HEK293T (cell line): ENCODE measurements at places on chromosomes 13 and 19.

DNA sequence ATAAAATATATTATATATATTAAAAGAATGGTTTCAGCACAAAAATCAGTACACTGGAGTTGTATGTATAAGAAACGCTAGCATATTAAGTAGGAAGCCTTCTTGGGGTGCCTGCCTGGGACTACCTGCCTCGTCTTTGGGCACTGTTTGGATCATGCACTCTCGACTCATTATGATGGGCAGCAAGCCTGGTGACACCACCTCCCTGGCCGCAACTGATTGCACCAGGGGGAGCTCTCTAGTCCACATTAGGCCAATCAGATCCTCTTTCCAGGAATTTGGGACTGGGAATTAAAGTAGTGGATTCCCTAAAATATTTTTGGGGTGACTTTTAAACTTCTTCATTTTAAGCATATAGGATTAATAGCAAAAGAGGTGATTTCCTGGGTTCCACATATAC, 56.0 kb upstream of the RGCC start:
- no peak for DNase-seq

DNA sequence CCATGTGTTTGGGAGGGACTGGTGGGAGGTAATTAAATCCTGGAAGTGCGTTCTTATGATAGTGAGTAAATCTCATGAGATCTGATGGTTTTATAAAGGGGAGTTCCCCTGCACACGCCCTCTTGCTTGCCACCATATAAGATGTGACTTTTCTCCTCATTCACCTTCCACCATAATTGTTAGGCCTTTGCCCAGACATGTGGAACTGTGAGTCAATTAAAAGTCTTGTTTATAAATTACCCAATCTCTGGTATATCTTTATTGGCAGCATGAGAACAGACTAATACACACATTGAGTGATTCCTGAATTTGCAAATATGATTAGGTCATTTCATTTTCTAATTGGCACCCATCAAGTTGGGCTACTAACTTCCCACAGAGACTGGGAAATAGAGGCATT, 977.2 kb downstream of the SLITRK1 start:
- no peak for DNase-seq

GRCh38 chr19:12727745-12728433, 4.2 kb upstream of the TNPO2 start:
- no peak for DNase-seq

GRCh38 chr13:79802389-79803085, 321.6 kb downstream of the NDFIP2 start:
- no peak for DNase-seq

- no peak for DNase-seq
Measured at GRCh38 chr19:918481-919198, 1.5 kb downstream of the KISS1R start.

- no peak for DNase-seq
Measured at GRCh38 chr19:46861691-46862502, 1.1 kb downstream of the ARHGAP35 start.

DNA sequence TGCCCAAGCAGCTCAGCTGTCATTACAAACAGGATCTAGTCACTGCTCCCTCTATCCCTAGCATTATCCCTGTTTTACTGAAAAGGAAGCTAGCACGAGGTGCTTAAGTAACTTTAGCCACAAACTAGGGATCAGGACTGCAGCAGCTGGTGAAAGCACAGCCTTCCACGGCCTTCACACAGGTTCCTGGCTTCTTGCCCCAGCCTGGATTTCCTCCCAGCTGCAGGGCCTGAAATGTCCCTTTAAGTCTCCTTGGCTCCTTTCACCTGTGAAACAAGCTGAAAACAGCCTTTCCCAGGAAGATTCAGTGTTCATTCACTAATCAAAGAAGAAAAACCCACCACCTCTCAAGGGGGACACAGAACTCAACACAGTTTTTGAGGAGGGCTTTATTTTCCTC, 754.5 kb downstream of the DIAPH3 start:
- DNase-seq = no peak

- no peak for DNase-seq
Measured at GRCh38 chr13:106028911-106029310, 506.6 kb downstream of the EFNB2 start.

GRCh38 chr19:48501494-48502349, 9.9 kb downstream of the LMTK3 start:
- peak; percentile 88 for DNase-seq

DNA sequence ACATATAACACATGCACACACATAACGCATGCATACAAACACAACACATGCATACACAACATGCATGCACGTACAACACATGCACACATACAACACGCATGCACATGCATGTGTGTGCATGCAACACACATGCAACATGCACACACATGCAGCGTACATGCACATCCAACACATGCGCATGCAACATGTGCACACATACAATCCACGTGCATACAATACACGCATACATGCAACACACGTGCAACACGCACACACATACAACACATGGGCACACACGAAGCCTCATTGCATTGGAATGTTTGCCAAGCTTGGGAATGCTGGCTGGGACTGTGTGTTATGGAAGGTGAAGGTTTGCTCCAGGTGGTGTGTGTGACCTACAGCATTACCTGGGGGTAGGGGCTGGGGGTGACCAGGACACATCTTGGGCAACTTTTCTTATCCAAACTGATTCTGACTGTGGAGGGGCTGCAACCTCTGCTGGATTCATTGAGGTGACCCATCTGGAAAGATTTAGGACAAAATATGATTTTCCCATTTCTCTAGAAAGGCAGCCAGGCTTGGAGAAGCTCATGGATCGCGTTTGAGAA, 58.9 kb downstream of the SPACA7 start:
- DNase-seq = no peak

- no peak for DNase-seq
Measured at GRCh38 chr19:35266520-35267352, 2.0 kb upstream of the USF2 start.

- DNase-seq = no peak
Measured at GRCh38 chr19:1072371-1073015, 5.5 kb downstream of the ARHGAP45 start.

DNA sequence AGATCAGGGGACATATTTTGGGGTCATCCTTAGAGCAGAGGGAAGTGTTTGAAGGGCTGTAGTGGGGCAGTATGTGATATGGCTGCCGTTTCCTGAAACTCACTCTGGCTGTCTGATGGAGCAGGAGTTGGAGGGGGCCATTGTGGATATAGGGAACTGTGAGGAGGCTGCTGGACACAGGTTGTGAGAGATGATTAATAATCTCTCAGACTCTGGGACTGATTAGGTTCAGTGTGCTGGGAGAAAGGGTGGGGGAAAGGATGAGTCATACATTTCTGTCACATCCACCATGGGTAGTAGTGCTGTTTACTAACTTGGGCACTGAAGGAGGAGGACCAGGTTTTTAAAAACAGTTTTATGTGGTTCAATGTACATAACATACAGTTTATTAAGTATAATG, 4.8 kb downstream of the B3GLCT start:
- no peak for DNase-seq

DNA sequence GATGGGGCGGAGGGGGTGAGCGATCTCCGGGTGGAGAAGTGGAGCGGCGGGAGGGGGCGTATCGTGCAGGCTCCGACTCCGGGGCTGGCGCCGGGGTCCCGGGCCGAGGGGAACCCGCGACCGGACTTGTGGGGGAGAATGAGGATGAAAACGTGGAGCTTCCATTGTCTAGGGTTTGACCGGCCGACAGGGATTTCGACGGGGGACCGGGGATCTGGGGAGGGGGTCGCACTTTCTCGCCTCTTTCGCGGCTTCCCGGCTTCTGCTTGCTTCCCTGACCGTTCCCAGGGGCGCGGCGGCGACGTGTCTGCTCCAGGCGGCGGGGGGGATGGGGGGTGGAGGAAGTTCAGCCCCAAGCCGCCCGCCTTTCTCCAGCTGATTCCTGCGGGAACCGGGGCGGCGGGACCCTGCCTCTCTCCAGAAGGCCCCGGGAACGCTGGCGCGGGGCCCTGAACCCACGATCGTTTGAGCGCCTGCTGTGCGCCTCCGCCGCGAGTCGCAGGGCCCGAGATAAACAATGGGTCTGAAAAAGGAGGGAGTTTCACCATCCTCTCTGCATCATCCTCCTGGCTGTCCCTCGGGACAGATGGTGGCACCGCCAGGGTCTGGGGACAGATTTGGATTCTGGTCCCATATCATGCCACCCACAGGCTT, 790 bp downstream of the TPM4 start:
- DNase-seq = peak; percentile 25

GRCh38 chr13:75405976-75406703, 75.8 kb downstream of the TBC1D4 start:
- DNase-seq = peak; percentile 53

DNA sequence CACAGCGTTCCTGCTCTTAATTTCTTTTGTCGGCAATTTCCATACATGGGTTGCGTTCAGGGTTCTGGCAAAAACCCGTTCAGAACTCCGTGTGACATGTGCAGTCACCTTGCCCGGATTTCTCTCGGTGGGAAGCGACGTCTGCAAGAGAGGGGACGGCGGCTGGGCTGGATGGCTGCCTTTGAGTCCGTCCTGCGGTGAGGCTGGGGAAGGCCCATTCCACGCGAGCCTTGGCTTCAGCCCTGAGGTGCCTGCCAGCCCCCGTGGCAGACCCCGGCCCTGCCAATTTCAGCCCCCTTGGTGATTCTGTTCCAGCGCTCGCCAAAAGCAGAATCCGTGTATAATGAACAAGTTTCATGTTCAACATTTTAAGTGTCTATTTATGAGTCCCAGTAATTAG, 72.6 kb upstream of the TSHZ3 start:
- no peak for DNase-seq

DNA sequence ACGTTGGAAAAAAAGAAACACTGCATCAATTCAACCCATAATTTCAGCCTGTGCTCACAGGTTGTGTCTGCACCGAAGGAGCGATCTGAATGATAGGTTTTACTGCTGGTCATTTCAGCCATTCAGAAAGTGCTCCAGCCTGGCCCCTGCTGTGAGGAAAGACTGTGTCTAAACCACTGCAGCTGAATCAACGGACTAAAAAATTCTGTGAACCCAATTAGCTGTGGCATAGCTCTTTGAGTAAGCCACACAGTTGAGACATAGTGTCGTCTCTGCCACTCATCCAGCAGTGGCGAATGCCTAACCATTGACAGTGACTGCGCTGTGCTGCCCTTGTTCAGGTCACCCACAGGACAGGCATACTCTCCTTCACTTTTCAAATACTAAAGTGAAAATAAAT, 179.8 kb downstream of the COG6 start:
- peak; percentile 19 for DNase-seq

DNA sequence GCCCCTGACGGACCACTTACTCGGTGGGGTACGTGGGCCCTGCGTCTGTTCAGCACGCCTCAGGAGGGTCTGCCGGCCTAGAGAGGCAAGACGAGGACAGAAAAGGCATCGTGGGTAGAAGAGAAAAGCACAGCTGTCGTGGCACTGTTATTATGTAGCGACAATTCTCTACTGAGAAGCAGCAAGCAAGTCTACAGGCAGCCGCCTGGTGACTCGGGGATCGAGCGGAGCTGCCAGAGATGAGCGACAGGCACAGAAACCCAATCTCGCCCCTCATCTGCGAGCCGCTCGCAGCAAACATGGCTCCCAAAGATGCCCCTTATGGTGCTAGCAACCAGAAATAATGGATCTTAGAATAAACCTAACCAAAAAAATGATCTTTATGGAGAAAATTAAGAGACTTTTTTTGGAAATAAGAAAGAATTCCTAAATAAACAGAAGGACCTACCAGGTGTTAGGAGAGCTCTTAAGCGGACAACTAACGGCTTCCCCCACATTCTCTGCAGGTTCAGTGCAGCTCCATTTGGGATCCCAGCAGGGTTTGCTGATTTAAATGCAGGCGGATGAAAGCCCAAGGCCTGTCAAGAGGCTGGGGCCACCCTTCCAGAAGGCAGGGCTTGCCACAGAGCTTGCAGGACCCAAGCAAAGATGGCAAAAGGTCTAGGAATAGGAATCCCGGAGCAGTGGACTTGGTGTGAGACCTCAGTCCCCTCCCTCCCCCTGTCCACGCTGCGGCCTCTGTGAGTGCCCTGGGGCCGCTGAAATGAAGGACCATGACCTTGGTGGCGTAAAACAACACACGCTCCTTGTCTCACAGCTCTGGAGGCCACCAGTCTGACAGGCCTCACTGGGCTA, 152.6 kb downstream of the KDM4B start:
- no peak for DNase-seq

- DNase-seq = no peak
Measured at GRCh38 chr13:71252184-71252704, 614.8 kb downstream of the DACH1 start.

GRCh38 chr19:3015126-3016057, 13.7 kb downstream of the TLE2 start:
- no peak for DNase-seq

DNA sequence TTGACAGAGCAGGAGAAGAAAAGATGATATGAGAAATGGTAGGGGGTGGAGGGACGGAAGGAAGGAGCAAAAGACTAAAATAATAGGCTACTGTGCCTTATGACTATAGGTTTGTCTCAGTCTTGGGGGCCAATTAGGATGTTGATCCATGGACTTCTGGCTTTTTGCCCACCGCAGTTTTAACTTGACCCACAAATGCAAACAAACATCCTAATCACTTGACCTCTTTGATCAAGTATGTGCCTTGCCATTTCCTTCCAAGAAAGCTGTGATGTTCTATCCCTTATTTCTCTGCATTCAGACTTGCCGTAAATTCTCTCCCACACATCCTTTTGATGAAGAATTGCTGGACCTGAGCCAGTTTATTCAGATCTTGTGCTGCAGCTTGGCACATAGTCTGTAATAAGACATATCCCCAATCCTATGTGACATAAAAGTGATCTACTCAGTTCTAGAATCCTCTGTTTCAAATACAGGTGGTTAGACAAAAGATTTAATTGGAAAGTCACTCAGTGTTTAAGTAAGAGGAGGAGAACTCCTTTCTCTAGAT, 62.8 kb downstream of the TPT1 start:
- DNase-seq = no peak

DNA sequence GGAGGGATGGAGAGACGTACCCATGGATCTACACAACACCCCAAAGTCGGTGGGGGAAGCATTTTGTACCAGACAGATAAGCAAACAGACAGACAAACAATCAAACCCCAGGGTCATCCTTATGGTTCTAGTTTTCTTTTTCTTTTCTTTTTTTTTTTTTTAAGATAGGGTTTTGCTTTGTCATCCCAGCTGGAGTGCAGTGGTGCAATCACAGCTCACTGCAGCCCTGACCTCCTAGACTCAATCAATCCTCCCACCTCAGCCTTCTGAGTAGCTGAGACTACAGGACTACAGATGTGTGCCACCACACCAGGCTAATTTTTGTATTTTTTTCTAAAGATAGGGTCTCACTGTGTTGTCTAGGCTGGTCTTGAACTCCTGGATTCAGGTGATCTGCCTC, 17.9 kb upstream of the FBL start:
- DNase-seq = no peak

GRCh38 chr13:19863323-19864023, at the start of gene ZMYM5:
TSS of gene ZMYM5 (minus strand) at chr13:19863649. CDS start at chr13:19852180, 11,469 bp downstream.
- DNase-seq = peak; percentile 84

- no peak for DNase-seq
Measured at GRCh38 chr13:47816831-47817230, 184.2 kb downstream of the SUCLA2 start.

- no peak for DNase-seq
Measured at GRCh38 chr13:29569253-29570050, 26.0 kb downstream of the SLC7A1 start.

DNA sequence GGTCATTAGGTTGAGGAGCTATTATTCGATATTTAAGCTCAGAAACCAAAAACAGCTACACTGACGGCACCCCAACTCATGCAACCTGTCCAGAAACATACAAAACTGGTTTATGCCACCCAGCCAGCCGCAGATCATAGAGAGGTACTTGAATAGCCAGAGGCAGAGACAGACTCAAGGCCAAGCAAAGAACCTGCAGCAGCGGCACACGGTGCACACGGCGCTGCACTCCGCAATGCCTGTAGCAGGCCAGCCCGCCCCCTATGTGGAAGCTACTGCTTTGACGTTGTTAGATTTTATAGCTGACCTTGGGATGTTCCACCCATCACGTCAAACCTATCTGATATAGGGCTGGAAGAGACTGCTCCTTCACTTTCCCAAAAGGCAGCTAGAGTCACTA, 11.9 kb upstream of the DHRS12 start:
- no peak for DNase-seq
